Suprapubic skin (tissue), 4 donors: ENCODE measurements at places on chromosomes 12 and 14.

DNA sequence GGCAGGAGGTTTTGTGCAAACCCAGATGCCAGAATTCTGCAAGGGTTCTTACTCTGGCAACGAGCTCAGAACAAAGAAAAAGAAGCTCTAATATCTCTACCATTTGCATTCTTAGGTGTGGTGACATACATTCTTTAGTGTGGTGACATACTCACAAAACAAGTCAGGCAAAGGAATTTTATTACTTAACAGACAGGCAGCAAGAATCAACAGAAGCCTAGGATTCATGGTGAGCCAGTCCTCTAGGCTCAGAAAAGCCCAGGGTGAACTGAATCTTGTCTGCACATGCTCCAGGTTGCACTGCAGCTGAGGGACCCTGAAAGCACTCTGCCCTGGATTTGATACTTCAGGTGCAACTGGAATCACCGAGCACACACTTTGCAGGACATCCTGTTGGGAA is 122.4 kb upstream of the PTPRQ start:
- no peak for DNase-seq

DNA sequence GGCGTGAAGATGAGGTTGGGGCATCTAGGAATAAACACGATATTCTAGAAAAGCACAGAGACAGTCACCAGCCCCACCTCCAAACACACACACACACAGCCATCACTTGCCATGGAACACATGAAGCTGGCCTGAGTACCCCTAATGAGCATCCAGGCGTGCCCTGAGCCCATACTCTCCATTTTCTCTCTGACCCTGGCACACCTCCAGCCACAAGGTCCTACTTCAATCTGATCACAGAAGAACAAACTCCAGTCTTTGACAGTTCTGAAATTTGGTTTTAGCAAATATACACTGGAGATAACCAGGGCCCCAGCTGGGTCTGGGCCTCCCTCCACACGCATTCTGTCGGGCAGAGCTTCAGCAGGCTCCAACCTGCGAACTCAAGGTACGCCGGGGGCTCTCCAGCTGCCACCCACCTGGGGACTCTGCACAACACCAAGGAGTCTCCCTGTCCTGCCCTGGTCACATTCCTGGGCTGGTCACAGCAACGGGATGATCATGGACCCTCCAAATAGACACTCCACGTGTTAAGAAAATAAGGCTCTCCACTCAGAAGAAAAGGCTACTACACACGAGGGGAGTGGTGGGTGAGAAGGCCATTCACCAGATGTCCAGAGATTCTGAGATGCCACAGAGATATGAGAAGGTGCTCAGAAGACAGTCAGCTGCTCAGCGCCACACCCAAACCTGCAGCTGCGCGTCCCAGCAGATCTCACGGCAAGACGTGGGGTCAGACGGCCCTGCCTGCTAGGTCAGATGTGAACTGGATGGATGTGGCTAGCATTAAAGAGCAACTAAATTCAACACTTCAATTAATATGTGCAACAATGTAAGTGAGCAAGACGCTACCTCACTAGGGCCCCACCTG is 57.0 kb upstream of the PNMA1 start:
- no peak for DNase-seq

DNA sequence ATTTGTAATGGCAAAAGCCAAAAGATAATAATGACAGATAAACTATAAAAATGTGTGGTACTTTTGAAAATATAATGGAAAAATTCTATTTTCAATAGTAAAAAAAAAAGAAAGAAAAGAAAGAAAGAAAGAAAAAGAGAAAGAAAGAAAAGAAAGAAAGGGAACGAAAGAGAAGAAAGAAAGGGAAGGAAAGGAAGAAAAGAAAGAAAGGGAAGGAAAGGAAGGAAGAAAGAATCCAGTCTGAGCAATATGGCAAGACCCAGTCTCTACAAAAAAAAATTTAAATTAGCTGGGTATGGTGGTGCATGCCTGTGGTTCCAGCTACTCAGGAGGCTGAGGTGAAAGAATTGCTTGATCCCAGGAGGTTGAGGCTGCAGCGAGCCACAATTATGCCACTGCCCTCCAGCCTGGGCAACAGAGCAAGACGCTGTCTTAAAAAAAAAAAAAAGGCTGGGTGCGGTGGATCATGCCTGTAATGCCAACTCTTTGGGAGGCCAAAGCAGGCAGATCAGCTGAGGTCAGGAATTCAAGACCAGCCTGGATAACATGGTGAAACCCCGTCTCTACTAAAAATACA is 38.4 kb downstream of the EAPP start:
- DNase-seq, result no peak

GRCh38 chr12:2498964-2499500 is 295.7 kb upstream of the FKBP4 start:
- no peak for DNase-seq

DNA sequence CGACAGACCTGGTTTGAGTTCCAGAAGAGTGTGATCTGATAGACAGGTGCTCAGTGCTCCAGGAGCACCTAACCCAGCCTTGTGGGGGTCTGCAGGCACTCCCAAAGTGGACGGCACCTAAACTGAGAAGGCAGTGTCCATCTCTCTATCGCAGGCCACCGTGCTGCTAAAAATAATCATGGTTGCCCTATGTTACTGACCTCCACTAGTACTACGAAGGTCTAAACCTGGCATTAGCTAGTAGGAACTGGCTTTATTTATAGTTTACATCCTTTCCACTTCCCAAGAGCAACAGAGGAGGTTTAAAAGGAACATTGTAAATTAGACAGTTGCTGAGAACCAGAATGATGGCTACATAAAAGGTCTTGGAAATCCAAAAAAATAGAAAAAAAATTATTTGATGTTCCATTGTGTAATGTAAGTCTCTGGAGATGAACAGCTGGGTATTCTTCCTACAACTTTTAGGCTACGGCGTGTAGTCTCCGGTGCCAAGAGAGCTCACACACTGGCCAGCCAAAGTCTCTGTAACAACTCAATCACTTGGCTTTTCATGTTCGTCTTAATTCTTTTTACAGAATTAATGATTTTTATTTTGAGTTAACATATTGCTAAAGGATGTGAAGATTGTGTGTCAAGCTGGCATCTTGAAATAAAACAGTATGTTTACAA is 27.3 kb downstream of the PPFIBP1 start:
- no peak for DNase-seq

DNA sequence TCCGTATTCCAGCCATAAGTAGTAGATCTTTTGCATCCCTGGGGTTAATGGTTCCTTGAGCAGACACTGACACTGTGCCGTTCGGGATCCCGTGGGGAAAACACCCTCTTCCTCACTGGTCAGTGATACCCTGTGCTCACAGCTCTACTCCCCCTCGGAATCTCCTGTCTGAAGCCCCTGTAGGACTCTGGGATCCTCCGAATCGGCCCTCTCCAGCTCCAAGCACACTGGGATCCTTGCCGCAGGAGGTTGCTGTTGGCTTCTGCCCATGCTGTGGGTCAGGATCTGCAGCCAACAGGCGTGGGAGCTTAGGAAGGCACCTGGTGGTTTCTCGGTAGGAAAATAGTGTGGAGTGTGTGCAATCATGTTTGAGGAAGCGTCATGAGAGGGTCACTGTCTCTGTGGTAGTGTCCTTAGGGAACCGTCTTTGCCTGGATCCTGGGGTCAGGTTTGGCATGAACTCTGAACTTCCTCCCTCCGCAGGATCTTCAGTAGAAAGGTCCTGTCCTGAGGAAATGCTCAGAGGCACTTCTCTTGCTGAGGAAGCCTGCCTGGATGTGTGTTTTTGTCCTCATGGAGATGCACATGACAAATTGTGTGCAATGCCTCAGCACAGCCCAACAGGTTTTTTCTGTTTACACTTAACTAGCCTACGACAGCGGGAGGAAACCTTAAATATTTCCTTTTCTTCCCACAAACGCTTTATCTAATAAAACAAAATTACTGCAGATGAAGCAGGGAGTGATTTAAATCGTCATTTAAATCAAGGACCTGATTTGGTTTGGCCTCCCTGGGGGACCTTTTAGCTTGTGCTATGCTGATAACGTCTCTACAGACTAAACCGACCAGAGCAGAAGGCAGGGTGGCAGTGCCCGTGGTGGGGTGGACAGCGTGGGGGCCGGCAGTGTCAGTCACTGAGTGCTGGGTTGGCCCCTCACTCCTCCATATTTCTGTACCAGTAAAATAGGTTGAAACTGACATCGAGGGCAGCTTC is 18.7 kb downstream of the FBXL14 start:
- no peak for DNase-seq

DNA sequence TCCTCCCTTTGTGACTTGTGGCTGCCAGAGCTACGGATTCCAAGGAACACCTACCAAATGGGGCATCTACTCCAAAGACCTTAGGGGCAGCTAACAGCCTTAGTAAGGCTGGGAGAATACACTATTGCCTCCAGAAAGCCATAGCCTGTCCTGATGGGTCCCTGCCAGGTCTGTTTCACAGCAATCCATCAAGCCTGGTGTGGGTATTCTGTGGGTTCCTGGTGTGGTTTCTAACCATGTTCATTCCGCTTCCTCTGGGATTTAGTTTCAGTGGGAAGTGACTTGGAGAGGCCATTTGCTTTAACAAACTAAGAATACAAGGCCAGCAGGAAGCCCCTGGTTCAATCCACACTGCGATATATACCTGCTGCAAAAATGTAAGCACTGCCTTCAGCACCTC is 220.5 kb downstream of the FOXN3 start:
- DNase-seq, result no peak
